ENCODE measurements at places on chromosomes 2 and 18.

GRCh38 chr18:57131782-57132181, 15.1 kb upstream of the BOD1L2 start:
- DNase-seq = no peak

GRCh38 chr2:239065537-239065936, 217.7 kb downstream of the TWIST2 start:
- DNase-seq = no peak

DNA sequence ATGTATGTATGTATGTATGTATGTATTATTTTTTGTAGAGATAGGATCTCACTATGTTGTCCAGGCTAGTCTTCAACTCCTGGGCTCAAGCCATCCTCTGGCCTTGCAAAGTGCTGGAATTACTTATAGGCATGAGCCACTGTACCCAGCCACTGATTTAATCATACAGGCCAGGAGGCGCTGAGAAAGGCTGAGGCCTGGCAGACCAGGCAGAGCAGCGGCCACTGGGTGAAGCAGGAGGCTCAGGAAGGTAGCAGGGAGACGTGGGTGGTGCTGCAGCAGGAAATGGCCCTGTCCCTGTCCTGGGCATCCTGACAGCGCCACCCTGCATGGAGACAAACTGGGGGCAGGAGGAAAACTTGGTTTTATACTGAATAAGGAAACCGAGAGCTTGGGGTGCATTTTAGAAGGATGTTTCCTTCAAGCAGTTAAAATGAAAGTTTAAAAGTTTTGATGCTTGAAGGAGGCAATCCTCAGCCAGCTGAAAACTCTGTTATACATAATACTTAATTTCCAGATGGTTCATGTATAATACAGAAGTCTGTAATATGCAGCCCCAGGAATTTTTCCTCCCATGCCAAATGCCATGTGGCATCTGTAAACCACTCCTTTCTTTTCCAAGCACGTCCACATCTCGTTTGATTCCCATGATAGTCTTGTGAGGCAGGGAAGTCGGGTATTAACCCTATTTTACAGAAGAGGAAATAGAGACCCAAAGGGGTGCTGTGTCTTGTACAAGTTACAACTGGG, 182.4 kb downstream of the CELF4 start:
- DNase-seq = no peak

DNA sequence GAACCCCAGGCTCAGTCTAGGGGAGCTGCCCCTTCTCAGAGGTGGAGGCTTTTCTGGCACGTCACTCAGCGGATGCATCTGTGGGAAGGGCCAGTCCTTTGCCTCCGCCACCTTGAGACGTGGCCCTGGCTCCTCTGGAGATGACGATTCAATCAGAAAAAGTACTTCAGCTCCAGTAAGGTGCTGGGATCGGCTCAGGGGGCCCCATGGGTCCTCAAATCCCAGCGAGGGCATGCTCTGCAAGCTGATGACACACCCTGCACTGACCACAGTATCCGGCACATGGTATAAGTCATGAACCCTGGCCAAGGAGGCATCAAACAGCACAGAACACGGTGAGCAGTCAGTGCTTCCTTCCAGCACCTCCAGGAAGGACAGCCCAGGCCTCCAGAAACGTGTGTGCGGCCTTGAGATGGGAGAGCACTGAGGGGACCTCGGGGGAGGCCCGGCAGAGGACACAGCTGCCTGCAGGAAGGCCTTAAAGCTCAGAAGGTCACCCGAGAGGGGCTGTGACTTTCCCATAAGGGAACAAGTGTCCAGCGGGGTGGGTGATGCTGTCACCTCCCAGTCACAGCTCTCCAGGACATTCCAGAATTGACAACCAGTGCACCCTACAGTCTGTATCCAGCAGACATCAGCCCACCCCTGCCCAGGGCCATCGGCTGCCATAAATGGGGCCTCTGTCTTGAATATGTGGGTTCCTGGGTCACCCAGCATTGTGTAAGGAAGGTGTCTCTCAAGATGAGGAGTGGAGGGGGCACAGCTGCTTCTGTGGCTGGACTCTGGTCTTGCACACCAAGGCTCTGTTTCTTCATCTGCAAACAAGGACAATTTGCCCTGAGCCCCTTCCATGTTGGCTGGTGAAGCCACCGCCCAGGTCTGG, 205.8 kb downstream of the NDUFA10 start:
- no peak for DNase-seq

GRCh38 chr2:167183931-167184330, 295.7 kb downstream of the XIRP2 start:
- DNase-seq = no peak

DNA sequence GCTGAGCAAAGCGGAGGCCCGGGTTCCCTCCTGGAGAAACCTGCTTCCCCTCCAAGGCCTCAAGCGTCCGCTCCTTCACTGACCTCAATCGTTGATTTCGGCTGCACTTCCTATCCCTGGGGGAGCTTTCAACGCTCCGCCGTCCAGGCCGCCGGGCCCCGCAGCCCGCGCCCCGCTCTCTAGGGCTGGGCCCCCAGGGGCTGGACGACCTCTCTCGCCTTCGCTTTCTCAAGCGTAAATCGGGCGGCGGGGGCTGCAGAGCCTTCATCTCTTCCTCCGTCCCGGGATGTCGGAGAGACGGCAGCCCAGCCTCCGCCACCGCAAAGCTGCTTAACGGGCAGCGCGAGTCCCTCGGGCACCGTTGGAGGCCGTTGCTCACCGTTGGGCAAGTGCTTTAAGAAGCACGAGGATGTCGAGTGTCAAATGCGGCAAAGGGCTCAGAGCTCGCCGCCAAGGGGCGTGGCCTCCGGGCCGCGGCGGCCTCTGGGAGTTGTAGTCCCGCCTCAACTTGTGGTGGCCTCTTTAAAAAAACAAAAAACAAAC, 8.5 kb downstream of the HES6 start:
- peak; percentile 19 for DNase-seq

GRCh38 chr2:98126061-98126460, 39.1 kb downstream of the VWA3B start:
- no peak for DNase-seq

- no peak for DNase-seq
These were observed 4.8 kb upstream of the MRPL44 start for GRCh38 chr2:223952280-223952968.

GRCh38 chr2:209471037-209471436, 47.2 kb downstream of the MAP2 start:
- DNase-seq = peak; percentile 23

- peak; percentile 89 for DNase-seq
These were observed 1.4 kb upstream of the SMYD5 start for GRCh38 chr2:73212448-73213176.

GRCh38 chr2:127100251-127101047, 6.5 kb downstream of the BIN1 start:
- DNase-seq = no peak

DNA sequence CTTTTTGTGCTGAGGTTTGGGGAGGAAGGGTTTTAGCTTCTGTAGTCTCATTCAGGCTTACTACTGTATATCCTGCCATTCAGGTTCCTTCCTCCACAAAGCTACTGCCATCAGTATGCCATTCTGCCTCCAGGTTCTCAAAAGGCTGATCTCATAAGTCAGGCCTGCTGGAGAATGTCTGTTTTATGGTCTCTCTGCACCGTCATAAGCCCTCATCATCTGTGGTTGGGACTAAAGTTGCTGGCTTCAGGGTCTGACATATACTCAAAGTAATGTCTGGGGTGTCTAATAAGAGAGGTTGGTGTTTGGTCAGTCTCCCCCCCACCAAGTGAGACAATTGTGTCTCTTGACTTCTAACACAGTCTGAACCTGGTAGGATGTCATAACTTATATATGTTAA, 36.2 kb upstream of the CCBE1 start:
- no peak for DNase-seq

- DNase-seq = no peak
These were observed 18.0 kb upstream of the AFF3 start for GRCh38 chr2:100160396-100160795.

DNA sequence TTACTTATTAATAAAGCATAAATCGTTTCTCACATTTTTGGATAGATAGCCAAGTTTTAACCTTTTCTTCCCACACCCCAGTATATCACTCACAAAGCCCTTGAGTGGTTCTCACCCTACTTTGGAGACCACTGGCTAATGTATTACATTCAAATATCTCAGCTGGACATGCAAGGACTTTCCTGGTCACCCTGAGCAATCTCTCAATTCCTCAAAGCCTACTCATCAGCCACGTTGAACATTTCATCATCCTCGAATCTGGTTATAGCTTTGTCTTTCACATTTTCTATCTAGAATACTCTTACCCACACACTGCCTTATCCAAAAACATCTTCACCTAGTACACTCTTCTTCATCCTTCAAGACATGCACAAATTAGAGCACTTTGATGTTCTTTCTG, 71.1 kb upstream of the MAPRE2 start:
- no peak for DNase-seq

DNA sequence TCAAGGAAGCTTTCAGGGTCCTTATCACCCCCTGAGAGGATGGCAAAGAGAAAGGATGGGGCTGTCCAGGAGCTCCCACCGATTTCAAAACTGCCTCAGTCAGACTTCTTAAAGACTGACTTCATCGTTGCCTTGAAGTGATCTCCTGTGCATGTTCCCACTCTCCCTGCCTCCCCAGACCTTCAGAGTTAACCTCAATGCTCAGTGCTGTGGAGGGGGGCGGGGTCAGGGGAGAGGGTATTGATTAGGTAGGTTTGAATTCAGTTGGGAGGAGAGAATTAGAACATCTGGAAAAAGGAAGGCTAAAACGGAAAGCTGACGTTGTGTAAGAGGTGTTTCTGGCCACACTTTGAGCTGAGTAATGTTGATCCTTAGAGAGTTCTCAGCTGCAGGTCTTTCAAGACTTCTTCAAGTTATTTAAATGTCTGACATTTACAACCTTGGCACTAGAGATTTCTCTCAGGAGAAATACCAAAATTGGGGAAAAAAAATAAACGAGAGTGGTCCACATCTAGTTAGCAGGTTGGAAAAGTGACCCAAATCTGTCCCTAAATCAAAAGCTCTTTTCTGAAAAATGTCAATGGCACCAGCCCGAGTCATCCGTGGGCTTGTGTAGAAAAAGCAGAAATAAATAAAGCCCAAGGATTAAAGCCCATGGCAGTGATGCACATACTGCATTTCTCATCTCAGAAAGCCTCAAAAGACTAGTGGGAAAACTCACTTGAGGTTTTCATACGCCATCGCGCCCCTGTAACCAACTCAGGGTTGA, 134.7 kb upstream of the EPAS1 start:
- DNase-seq = no peak

- no peak for DNase-seq
These were observed 21.5 kb downstream of the MEIS1 start for GRCh38 chr2:66456183-66457041.

- DNase-seq = no peak
These were observed 153.1 kb upstream of the ZFP36L2 start for GRCh38 chr2:43379494-43379893.

GRCh38 chr2:171419333-171419732, 14.5 kb downstream of the METTL8 start:
- no peak for DNase-seq

DNA sequence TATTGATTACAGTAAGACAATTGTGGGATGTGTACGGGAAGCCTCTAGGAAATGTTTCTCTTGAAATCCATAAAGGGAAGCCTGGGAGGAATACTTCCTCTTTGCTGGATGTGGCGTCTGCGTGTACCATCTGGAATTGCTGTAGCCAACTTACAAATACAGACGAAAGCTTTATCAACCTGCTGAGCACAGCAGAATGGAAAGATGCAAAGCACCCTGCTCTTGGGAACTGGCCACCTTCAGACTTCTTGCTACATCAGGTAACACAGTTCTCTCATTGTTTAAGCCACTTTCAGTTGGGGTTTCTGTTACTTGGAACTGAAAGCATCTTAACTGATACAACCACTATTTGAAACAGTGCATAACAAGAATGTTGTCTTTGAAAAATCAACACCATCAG, 213.8 kb downstream of the HRH4 start:
- no peak for DNase-seq
